ENCODE measurements at places on chromosomes 6 and 20.

DNA sequence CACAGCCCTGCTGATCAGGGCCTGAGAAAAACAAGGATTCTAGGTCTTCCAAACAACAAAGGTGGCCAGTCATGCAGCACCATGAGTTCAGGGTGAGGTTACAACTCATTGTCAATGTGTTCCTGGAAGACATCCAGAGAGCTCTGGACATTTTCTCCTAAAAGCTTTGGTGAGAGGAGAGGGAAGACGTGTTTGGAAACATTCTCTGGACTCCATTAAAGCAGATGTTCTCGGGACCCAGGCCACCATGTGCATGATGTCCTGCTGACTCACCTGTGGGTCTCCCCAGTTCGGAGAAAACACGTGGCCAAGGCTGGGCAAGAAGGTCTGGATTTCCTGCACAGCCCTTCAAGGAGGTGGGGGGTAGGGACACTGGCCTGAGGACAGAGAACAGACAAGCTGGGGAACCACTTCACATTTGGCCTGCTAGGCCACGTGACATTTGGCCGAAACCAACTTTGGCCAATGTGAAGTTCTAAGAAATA is 61.6 kb downstream of the KCNB1 start:
- no peak for DNase-seq

- DNase-seq = no peak
These were observed 710.1 kb upstream of the NRSN1 start for GRCh38 chr6:23415819-23416427.

DNA sequence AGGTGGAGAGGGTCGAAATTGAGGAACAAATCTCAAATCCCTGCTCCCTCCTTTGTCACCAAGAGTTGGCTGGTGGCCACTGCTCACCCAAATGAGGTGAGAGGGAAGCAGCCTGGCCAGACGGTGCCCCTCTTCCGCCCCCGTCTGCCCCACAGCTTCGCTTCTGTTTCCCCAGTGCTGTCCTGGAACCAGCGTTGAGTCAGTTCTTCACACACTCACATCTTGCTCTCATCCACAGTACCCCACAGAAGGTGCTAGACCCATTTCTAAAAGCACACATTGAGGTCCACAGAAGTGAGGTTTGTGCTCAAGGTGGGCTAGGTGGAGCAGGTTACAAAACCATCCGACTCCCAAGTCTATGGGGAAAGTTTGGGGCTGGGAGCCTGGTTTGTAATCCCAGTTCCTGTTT is 3.8 kb downstream of the CEBPB start:
- no peak for DNase-seq

- DNase-seq = no peak
These were observed 58.3 kb downstream of the SERAC1 start for GRCh38 chr6:158109748-158110147.

GRCh38 chr6:5961836-5962235 is 44.9 kb downstream of the NRN1 start:
- DNase-seq = no peak

DNA sequence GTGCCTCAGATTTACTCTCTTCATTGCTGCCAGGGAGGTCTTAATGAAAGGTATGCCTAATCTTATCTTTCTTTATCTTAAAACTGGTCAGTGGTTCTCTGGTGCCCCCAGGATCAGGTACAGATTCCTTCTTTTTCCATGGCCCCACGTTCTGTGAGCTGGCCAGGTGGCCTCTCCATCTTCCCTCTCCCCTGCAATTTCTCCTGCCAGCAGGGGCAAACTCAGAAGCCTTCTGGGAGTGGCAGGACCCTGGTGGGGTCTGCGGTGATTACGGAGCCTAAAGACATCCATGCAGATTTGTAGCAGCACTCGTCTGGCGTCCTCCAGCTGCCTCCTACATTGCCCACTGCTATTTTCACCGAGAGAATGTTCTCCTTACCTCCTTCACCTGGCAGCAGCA is 95.8 kb downstream of the CCDC170 start:
- no peak for DNase-seq

- DNase-seq = no peak
These were observed 5.9 kb downstream of the EIF2S2 start for GRCh38 chr20:34105978-34106675.

DNA sequence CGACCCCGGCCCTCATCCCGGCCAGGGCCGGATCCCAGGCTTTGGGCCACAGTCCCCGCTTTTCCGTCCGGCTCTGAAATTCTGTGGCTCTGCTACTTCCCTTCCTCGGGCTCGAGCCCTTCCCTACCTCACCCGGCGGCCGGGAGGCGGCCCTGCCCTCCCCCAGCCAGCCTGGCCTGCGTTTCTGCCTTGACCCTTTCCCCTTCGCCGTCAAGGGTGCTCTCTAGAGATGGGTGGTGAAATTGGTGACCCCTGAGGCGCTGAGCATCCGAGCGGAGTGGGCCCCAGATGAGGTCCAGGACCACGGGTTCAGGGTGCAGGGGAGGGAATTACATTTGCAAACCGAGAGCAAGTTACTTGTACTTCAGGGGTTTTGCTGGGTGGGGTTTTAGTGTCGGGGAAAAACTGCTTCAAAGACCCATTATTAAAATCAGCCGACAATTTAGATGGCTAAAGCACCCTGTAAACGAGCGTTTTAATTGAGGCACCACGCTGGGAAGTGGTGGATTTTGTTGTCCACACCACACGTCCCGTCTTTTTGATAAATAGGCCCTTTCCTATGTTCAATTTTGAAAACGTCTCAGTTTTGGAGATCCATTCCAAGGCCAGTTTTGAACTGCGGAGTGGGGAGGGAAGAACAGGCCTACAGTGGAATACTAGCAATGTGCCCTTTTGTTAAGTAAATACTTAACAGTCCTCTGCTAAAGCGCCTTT is 9.9 kb downstream of the TFAP2A start:
- DNase-seq = no peak

- no peak for DNase-seq
These were observed 433.2 kb upstream of the SPTLC3 start for GRCh38 chr20:12575352-12576095.

GRCh38 chr6:149112976-149113375 is 204.5 kb upstream of the TAB2 start:
- no peak for DNase-seq

DNA sequence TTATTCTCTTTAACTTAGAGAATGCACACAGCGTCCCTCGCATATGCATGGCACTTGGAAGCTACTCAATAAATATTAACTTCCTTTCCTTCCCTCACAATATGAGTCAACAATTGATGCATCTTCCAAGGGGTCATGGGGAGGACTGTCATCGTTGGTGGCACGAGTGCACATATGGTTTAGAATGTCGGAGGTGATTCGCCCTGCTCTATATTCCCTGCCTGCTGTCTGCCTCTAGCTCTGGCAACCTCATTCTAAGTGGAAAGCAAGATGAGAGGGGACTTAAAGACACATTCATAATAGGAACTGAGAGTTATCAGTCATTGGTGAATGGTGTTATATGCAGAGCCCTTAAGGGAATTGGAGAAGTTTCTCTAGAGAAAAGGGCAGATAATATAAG is 44.6 kb downstream of the MAK start:
- DNase-seq = no peak
